ENCODE measurements at places on chromosomes 7 and 10.

- no peak for DNase-seq
Measured at GRCh38 chr7:23294549-23295400, 4.4 kb upstream of the MALSU1 start.

GRCh38 chr7:11616466-11616865, 215.5 kb downstream of the THSD7A start:
- DNase-seq, result no peak

DNA sequence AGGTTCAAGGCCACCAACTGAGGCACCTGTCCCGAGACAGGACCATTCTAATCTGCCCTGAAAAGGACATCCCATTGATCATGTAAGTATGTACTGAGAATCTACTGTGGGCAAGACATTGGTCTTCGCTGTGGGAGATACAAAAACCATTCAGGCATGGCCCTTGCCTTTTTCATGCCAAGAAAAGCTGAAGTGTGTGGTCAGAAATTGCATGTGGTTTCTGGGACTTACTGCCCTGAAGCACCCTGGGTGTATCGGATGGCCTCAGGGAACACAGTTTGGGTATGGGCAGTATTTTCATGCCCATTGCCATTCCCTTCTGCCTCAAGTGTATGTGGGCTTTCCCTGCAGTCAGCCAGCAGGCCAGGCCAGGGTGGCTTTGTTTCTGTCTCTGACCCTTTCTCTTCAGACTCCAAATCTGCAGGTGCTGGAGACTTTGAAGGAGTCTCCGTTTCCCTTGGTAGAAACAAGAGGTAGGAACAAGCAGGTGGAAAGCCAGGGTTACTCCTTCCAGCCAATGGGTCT, 285.7 kb downstream of the ZEB1 start:
- DNase-seq, result no peak

DNA sequence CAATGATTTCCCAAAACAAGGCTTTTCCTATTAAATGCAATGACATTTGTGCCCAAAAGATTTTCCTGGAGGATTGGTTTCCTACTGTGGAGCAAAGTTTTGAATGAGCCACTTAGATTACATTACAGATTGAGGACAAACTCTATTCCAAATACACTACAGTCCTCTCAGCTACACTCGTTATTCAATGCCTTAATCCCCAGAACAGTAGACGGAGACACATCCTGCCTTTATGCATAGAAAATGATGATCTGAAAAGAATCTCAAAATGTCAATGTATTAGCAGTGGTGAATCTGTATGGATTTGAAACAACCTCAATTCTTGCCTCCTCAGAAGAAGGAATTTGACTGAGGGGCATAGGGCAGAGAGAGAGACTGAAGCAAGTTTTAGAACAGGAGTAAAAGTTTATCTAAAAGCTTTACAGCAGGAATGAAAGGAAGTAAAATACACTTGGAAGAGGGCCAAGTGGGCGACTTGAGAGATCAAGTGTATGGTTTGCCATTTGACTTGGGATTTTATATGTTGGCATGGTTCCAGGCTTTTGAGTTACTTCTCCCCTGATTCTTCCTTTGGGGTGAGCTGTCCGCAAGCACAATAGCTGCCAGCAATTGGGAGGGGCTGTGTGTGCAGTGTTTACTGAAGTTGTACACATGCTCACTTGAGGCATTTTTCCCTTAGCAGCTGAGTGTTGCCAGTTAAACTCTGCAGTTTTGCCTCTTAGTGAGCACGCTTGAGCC, 891.9 kb upstream of the MBL2 start:
- peak; percentile 64 for DNase-seq

DNA sequence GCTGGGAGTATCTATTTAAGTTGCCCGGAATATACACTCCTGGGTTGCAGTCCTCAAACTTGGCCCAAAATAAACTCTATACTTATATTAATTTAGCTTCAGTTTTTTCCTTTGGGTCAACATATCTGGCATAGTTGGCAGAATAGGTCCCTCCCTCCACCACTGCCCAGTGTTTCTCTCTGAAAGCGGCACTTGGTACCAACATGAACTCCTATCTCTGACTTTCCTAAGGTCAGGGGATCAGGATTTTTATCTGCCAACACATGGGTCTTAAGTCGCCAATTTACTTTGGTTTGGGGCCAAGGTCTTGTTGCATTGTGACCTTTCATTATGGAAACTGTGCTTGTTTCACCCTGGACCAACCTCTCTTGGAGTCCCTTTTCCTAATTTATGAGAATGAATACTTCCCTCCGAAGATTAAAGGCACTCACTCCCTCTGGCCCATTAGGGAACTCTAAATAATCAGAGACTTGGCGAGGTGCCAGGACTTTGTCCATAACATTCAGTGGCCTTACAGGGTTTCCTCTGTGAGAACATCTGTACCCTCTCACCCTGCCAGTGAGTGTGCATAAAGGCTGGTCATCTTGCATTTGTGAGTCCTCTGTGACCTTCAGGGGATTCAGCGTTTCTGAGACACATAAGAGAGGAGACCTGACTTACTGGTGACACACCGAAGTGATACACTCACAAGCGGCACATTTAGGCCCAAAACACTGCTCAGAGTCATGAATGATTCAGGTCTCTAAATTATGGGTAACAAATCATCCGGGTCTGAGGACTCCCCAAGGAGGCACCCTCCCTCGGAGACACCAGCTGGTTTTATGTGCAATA, 19.7 kb upstream of the FKBP9 start:
- peak; percentile 48 for DNase-seq

DNA sequence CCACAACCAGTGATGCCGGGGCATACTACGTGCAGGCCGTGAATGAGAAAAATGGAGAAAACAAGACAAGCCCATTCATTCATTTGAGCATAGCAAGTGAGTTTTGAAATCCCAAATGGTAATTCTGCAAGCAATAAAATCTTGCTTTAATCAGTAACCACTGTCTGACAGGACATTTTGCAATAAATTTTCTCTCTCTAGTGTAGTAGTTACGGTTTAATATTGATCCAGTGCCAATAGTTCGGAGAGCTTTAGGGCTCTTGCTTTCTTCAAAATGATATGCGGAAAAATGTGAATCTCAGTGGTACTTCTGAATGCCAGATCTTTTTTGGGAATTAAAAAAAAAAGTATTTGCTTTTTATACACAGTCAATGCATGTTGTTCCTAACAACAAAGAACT, 520.4 kb downstream of the SDK1 start:
- DNase-seq, result no peak

GRCh38 chr10:122812751-122813150, 32.9 kb downstream of the CUZD1 start:
- DNase-seq, result no peak

DNA sequence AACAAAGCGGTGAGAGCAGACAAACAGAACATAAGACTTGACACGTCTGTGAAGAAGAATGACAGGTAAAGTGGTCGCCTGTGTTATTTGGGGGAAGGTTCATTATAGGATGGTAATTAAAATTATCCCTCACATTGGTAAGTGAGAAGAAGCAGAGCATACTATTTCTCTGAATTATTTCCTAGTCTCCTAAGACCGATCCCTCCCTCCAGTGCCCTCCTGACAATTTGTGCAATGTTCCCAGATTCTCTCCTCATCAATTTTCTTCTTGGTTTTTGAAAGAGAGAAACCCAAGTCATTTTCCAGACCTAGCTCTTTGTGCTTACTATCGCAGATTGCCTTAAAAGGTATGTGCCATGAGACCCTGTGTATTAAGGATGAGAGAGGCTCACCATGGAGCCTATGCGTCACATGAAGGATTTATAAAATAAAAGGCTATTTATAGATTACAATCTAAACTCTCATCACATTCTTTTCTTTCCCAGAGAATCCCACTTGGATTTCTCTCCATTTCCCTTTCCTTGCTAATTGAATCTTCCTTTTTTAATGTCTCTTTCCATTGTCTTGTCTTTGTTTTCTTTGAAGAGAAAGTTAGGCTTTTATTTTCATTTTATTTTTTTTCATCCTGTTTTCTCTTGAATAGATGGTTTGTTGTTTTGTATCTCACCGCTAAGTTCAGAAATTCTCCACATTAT, 112.0 kb downstream of the PPP1R3A start:
- DNase-seq, result no peak

DNA sequence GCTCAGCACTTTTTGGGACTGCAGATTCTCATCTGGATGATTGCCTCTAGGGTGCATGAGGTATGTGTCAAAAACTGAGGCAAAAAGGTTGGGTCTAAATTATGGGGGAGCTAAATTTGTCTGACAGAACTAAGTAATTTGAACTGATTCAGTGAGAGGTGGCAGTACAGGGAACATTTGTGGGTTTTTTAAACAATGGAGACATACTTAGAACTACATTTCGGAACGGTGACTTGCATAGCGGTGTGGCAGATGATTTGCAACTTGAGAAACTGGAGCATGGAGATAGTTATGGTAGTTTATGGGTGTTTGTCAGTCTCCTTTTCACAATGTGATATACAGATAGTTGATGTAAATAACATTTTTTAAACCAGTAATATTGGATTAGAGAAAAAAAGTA, 14.6 kb downstream of the TBC1D12 start:
- no peak for DNase-seq

- no peak for DNase-seq
Measured at GRCh38 chr7:129401967-129402860, 32.0 kb upstream of the STRIP2 start.

Measured in NCI-H345 (cell line).